ENCODE measurements at places on chromosomes 1 and 21.

DNA sequence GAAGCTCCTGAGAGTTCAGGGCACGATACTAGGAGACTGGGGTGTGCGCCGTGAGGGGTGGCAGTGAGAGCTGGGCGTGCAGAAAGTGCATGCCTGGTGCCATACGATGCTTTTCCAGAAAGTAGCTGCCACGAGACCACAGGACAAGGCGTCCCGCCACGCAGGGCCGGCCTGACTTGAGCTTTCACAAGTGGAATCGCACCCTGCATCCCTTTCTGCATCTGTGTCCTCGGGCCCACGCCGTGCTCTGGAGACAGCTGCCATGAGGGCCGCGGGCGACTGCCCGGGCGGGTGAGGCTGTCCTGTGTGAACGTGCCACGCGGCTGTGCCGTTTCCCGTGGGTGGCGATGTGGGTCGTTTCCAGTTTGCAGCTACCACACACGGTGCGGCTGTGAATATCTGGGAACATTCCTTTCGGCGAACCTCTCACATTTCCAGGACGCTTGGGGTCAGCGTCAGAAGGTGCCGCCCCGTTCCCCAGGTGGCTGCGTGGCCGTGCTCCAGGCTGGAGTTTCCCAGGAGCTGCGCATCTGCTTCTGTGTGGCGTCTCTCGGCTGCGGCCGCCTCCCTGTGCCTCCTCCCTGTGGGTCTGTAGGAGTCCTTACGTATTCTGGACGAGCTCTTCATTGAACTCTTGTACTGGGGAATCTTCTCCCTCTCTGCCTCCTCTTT, 1.0 kb upstream of the PERM1 start:
- peaks cover 7% of the 10 kb centered on the region for H3K36me3 ChIP-seq
- peaks cover 16% of the 10 kb centered on the region for H3K27me3 ChIP-seq
- H3K27ac ChIP-seq: peak overlapping the region; percentile 7
- peaks cover 3% of the 10 kb centered on the region for H3K4me1 ChIP-seq
- no peak for DNase-seq
- H3K4me3 ChIP-seq: peak overlapping the region; percentile 13

GRCh38 chr1:235632506-235633401, 16.8 kb downstream of the GNG4 start:
- H3K4me3 ChIP-seq: no peak overlapping the region
- no peak for DNase-seq
- no peaks in the 10 kb centered on the region for H3K4me1 ChIP-seq
- H3K27me3 ChIP-seq: no peaks in the 10 kb centered on the region
- no peak overlapping the region for H3K27ac ChIP-seq
- H3K36me3 ChIP-seq: no peaks in the 10 kb centered on the region

DNA sequence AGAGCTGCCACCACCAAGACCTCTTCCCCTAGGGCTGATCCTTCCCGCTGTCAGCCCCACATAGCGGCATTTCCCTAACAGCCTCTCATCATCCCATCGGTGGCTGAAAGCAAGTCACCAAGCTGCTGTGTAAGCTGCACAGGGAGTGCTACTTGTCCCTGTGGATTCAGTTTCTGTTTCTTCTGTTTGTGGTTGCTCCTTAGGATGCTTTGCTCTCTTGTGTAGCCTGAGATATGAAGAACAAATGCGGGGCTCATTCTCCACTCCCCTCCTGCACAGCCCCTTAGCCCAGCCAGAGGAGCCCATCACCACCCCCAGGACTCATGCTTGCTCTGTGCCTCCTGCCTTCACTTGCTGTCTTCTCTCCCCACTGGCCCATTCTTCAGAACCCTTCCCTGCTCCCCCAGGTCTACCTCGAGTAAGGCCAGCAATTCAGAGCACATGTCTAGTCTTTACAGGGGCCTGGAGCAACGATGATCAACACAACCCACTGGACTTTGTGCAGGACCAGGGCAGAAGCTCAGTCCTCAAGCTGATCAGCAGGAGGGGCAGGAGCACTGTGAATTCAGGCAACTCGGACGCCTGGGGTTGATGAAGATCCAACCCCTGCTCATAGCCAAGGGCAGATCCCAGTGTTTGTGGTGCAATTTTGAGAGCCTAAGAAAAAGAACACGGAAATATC, 82.6 kb upstream of the GALNT2 start:
- H3K27me3 ChIP-seq: peaks cover 1% of the 10 kb centered on the region
- no peak for DNase-seq
- H3K4me1 ChIP-seq: no peaks in the 10 kb centered on the region
- no peaks in the 10 kb centered on the region for H3K36me3 ChIP-seq

DNA sequence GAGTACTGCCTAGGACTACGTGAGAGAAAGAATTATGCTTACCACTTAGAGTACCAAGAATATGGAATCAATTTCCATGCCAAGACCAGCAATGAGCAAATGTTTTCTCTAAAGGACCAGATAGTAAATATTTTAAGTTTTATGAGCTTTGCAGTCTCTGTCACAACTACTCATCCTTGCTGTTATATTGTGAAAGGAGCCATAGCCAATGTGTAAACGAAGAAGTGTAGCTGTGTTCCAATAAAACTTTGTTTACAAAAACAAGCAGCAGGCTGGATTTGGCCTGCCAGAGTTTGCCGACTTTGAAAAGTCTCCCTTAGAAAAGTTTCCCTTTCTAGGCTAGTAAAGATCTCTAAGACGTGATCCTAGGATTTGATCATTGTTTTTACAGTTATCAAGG, 128.8 kb downstream of the PDE4B start:
- H3K36me3 ChIP-seq: no peaks in the 10 kb centered on the region
- no peaks in the 10 kb centered on the region for H3K4me1 ChIP-seq
- H3K27ac ChIP-seq: no peak overlapping the region

DNA sequence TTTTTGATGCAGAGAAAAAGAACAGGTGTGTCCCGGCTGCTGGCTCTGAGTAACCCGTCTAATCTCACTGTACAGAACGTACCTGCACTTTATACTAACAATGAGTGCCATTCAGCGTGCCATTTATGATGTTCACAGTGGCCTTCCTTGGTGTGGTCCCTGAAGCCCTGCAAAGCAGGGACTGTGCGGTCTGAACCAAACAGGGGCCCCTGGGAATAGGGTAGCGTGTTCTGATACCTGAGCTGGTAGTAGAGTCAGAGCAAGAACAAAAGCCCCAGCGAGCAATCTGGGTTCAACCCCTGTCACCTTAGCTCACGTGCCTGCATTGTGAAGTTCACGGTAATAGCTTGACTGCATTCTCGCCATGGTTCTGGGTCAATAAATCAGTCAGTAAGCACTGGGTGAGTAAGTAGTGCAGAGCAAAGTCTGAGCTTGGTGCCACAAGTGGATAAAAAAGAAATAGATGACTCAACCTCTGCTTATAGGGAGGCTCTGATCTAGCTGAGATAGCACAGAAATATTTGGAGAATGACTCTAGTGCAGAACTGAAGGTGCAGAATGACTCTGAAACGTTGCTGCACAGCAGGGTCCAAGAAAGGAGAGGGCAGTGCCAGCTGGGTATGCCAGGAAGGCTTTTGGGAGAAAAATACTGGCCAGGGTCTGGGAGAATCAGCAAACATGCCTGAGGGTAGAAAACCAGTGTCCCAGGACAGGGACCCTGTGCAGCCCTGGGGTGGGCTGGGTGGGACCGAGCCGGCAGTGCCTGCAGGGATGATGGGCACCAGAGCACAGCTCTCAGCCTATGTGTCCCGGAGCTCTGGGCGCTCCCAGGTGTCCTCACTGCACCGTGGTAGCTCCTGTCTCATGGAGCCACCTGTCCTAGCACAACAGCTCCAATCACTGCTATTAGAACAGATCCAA, 125.9 kb downstream of the RHOU start:
- no peak overlapping the region for H3K4me3 ChIP-seq
- peaks cover 15% of the 10 kb centered on the region for H3K4me1 ChIP-seq
- peaks cover 6% of the 10 kb centered on the region for H3K27me3 ChIP-seq

GRCh38 chr1:156417401-156418020, 48.5 kb downstream of the RHBG start:
- peaks cover 24% of the 10 kb centered on the region for H3K4me1 ChIP-seq
- no peak overlapping the region for H3K27ac ChIP-seq
- DNase-seq: no peak
- peaks cover 17% of the 10 kb centered on the region for H3K36me3 ChIP-seq
- H3K4me3 ChIP-seq: peak overlapping the region; percentile 6

GRCh38 chr1:174344162-174344561, 103.6 kb upstream of the GPR52 start:
- H3K27ac ChIP-seq: no peak overlapping the region
- no peak for DNase-seq
- H3K27me3 ChIP-seq: no peaks in the 10 kb centered on the region
- H3K4me3 ChIP-seq: no peak overlapping the region

Measured in endothelial cell (in vitro differentiated cells).